Iris pigment epithelial cell (primary cell): ENCODE measurements at places on chromosomes 5 and 9.

DNA sequence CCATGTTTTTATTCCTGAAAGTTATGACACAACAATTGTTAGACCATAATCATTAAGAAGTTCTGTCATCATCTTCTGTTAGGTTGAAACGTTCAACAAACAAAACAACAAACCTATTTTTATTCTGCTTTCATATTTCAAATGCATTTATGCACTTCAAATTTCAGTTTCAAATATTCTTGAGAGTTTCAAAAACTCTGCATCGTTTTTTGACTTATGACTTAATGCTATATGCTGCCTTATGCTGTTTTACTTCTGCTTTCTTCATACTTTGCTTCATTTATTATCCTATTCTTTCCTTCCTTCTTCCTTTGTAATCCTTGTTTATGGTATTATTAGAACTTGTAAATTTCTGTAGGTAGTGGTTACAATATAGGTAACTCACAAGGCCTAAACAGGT lies 95.0 kb downstream of the PCSK1 start:
- DNase-seq, result no peak

DNA sequence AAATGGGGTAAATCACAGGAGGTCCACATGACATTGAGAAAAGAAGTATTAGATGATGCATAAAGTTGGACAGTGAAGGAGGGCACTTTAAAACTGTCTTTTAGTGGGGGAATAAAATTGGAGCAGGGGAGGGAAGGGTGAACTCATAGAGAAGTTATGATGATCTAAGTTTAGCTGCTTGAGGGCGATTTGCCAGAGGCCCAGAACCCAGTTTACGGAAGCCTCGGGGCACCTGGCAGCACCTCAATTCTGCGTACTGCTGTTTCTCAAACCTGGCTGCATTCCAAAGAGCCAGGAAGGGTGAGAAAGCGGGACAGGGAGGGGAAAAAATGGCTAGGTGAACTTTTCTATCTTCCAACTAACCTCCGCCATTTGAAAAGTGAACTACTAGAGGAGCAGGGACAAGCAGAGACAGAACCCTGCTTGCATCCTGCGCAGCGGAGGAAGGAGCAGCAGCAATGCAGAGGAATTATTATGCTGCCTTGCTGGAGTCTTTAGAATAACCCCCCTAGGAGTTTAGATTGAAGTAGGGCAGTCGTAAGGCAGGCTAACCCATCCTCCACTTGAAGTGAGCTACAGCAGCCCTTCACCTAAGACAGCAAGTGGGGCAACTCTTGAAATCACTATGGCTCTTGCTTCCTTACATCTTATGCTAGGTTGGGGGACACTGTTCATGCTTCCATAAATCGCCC lies 316.8 kb downstream of the BRINP1 start:
- DNase-seq, result no peak

DNA sequence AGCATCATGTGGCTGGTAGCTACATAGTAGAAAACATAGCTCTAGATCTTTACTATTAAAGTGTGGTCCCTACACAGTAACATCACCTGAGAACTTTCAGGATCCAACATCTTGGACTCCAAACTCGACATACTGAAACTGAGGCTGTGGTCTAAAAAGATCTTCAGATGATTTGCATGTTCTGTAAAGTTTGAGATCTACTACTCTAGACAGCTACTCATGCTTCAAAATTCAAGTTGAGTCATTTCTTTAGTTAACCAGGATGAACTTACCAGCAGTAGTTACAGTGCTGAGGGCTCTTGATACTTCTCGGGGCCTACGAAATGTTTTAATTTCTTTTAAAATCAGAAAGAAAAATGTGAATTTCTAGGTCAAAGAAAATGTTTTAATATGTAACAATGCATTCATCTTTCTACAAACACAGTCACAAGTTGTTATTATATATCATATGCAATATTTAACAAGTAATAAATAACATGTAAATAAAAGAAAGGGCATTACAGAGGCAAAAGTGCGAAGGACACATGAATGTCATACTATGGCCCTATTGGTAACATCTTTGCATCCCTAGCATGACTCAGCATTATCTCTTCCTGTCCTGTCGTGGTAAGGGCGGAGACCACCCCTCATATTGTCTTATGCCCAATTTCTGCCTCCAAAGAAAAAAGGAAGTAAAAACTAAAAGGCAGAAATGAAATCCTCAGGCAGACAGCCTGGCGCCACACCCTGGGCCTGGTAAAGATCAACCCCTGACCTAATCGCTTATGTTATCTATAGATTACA lies 563.9 kb upstream of the TLE4 start:
- DNase-seq, result no peak

GRCh38 chr5:42005561-42006153 lies 80.6 kb downstream of the FBXO4 start:
- peak; percentile 35 for DNase-seq

DNA sequence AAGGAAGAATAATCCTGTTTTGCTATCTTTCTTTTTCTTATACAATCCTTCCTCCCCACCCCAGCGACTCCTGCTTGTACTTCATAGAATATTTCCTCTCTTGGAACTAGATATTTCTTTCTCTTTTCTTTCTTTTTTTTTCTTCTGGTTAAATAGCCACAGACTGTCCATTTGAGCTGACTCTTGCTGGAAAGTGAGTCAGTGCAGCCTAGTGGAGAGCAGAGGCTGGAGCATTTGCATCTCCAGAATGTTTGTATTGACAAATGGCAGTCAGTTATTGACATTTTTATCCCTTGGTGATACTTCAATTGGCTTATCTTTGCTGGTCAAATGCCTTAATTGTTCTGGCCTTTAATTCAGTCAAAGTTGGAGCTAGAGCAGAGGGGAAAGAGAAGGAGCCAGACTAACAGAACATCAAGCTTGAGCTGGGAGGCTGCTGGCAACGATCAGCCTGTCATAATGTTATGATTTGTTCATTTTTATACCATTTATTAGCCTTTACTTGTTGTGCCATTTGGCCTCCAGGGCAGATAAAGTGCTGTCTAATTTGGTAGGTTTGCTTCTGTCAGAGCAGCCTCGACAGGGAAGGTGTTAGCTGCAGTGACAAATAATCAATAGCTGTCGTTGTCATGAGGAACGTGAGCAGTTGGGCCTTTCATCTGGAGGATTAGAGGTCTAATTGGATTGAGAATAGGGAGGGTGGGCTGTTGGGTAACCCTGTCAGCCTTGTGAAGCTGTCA lies 69.0 kb downstream of the INVS start:
- DNase-seq, result peak; percentile 71

- DNase-seq, result no peak
These were observed 387.7 kb upstream of the CHD1 start for GRCh38 chr5:99316484-99316883.

- peak; percentile 22 for DNase-seq
These were observed 31.1 kb upstream of the IQGAP2 start for GRCh38 chr5:76371960-76372322.

DNA sequence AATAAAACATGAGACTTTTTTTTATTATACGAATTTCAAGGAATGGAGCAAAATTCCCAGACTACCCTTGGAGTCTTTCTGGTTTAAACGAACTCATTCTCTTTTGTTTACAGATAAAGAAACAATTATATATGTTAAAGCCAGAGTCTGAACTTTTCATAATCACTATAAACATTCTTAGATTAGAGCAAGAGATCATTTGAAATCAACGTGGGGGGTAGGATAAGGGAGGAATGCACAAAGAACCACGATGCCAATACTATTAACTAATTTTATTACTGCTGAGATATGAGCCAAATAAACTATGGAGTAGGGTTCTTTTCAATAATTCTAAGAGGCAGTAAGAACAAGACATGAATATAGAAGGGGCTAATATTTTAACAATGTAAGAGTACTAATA lies 148.0 kb upstream of the FREM1 start:
- DNase-seq, result no peak

- no peak for DNase-seq
These were observed 1.3 kb upstream of the EBF1 start for GRCh38 chr5:159100782-159101646.

DNA sequence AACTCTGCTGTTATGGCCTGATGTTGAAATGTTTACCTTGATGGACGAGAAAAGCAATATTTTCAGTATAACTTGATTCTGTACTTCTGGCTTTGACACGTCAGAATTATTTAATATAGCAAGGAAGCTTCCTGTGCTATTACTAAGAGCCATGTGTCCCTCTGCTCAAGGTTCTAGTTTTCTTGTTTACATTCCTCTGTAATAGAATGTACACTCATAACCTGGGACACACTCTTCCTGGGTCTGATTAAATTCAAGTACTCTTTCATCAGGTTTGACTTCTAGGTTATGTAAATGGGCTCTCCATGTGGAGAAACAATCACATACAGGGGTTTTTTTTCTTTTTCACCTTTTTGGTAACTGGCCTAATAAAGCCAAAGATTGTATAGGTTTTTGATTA lies 33.1 kb downstream of the GTF3C4 start:
- DNase-seq, result peak; percentile 79
